NCI-H1436 treated with DMSO at 0.1 percent for 48 hours (cell line): ENCODE measurements at places on chromosomes 12 and 14.

- no peak for DNase-seq
These were observed 724 bp downstream of the LTB4R start for GRCh38 chr14:24311837-24312615.

- DNase-seq = no peak
These were observed 7.6 kb upstream of the FITM1 start for GRCh38 chr14:24122898-24123297.

DNA sequence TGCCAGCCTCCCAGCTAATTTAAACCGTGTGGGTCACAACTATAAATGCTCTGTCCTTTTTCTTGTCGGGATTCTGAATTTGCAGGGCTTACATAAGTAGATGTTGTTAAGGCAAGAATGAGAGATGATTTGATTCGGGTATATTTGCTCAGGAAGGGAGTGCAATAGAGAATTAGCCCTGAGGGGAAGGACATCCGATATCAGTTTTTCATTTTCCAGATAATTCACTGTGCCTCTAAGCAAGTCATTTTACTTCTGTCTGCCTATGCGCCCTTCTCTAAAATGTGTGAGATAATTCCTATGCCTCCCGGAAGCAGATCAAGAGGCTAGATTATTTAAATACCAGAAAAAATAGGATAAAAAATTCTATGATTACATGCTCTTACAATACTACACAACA lies 300.5 kb downstream of the RMST start:
- DNase-seq = no peak

DNA sequence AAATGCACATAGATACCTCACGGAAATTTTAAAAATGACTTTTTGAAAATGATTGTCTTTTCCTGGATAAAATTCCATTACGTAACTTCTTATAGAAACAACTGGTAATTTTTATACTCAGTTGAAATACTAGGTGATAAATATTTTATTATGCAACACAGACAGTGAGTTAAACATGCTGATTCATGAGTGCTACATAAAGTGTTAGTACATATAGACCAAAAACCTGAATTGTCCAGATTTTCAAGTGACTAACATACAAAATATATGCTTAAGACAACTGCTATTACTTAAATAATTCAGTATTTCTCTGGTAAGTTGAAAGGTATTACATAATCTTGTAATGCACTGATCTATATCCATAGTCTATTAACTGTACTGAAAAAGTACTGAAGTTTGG lies 11.9 kb downstream of the PTPRO start:
- DNase-seq = no peak

GRCh38 chr12:12881151-12881909 lies 10.0 kb upstream of the GPRC5A start:
- no peak for DNase-seq

- no peak for DNase-seq
These were observed 448.5 kb downstream of the BCAT1 start for GRCh38 chr12:24500421-24500820.

GRCh38 chr14:44657696-44658388 lies 150.8 kb upstream of the FSCB start:
- no peak for DNase-seq

DNA sequence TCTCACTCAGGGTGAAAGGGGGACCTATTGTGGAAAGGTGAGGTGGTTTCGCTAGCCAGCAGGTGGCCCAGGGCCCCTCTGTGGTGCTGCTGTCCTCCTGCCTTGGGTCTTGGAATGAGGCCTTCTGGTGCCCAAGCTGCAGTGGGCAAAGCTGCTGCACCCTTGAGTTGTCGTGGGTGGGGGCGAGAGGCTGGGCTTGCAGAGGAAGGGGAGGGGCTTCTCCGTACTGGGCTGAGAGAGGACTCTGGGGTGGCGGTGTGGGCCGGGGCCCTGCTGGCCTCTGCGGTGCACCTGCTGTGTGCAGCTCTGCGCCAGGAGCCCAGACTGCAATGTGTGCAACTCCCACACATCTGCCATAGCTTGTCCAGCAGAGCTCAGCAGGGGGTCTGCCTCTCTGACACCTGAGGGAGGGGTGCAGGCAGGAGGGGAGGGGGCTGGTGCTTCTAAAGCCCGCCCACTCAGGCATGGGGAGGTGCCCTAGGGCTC lies 145.8 kb downstream of the KIF26A start:
- no peak for DNase-seq

- DNase-seq = no peak
These were observed 219.6 kb downstream of the CCDC91 start for GRCh38 chr12:28409892-28410291.

GRCh38 chr14:60512973-60513571 lies 4.1 kb downstream of the SIX6 start:
- DNase-seq = no peak

DNA sequence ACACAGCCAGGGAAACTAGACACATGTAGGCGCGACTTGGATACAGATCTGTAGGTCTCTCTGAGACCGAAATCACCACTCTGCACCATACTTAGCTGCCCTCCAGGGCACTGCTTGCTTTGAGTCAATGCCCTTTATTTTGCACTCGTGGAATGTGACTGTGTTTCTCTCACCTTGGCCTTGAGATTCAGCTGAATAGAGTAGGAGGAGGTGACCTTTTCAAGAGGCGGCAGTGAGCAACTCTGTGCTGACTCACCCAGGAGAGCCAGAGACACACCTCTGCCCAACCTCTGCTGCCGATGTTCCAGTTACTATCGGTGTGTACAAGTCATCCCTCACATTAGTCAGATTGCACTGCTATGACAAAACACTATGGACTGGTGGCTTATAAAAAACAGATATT lies 583.4 kb downstream of the VRK1 start:
- no peak for DNase-seq

GRCh38 chr12:52980096-52980649 lies 26.1 kb upstream of the EIF4B start:
- DNase-seq = no peak

DNA sequence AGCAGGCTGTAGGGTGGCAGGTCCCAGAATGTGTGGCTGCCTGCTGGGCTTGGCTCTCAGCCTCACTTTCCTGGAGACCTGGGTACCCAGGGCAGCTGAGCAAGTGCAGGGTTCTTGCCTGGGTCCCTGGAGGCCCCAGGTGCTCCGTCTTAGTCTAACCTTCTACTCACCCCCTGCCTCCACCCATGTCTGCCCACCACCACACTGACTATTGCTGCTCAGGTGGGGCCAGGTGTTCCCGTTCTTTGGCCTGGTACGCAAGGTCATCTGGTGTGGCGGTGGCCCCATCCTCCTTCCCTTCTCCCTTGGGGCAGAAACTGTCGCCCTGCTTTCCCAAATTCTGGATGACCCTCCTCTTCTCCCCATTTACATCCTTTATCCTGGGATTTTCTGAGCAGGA lies 319.9 kb downstream of the TMEM121 start:
- no peak for DNase-seq

- DNase-seq = no peak
These were observed 80.4 kb downstream of the DUSP16 start for GRCh38 chr12:12482150-12482761.
